ENCODE measurements at places on chromosomes 1 and 21.

GRCh38 chr21:46362946-46363345 is 39.0 kb downstream of the PCNT start:
- DNase-seq, result no peak

DNA sequence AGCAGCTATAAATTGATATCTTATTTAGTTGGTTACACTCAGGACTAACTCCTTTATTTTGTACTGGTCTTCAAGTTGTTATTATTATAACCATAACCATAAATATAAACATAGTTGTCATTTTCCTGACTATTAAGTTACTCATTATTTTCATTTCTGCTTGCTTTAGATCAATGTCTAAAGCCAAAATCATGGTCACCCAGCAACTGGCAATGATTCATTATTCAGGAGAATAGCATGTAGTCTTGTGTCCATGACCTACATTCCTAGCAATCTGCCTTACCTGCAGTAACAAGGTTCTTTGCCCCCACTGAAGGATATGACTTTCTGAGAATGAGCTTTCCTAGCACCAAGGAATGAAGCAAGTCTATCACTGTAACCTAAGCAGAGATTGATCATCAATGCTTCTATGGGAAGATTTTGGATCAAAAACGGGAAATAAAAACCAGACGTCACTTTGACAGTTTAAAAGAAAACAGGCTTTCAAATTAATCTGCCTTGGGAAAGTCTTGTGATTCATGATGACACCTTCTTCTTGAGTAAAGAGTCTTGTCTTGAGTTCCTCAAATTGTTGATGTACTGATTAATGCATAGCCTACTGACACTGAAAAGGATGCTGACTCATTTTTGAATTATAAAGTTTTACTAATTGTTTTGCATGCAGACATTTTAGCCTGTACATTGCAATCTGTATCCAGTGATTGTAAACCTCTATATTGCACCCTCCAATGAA is 203.3 kb upstream of the IVNS1ABP start:
- no peak for DNase-seq

DNA sequence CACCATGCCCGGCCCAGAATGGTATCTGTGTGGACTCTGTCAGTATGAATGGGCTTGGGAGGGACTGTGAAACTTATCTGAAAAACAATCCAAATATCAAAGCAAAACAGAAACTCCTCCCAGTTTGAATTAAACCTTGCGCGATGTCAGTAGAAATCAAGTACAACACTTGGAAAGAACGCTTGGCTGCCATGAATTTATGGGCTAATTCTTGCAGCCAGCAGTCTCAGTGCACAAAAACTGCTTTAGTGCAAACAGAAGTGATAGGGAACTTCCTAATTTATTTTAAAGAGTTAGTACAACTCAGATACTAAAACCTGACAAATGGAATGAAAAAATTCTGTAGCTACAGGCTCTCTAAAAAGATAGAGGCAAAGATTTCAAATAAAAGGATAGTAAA is 8.5 kb downstream of the CLCA1 start:
- DNase-seq, result no peak

- DNase-seq, result peak; percentile 56
Measured at GRCh38 chr1:206479183-206480125, 9.2 kb downstream of the IKBKE start.

DNA sequence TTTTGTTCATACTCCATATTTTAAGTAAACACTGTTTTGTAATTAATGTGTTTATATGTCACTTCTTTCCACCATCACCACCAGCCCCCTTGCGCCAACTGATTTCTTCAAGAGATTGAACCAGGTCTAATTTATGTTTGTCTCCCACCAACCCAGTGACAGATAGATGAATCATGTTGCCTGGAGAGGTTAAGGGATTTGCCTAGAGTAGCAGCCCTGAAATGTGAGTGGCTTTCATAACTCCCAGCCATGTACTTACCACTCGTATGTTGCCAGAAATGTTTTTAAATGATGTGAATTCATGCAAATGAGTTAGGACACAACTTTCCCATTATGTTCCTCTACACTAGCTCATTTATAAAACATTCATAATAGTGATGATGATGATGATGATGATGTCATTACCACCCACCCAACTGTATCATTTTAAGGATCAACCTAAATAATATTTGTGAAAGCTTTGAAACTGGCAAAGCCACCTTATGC is 86.9 kb downstream of the LRRC8D start:
- no peak for DNase-seq

- DNase-seq, result no peak
Measured at GRCh38 chr1:156106624-156107488, 7.7 kb upstream of the LMNA start.

- peak; percentile 34 for DNase-seq
Measured at GRCh38 chr1:66752000-66752592, at the start of gene DYNLT5. Gene DYNLT5, plus strand, starts transcription at chr1:66752459. Its CDS starts 2,200 bp downstream, at chr1:66754659.

GRCh38 chr1:54335755-54336108 is 70.5 kb downstream of the SSBP3 start:
- DNase-seq, result no peak

- no peak for DNase-seq
Measured at GRCh38 chr1:27413004-27413403, 20.6 kb downstream of the GPR3 start.
